Motor neuron (in vitro differentiated cells): ENCODE measurements at places on chromosomes 6 and 20. TPM values are rescaled to one million over a fixed set of nuclear protein-coding genes. Genes with fewer than 3 reads are reported as not detected.

DDO gene
- total RNA-seq: 0.13 TPM in 1 of 2 replicates, not detected in the other

ADGRG6 gene
- 0.26 and 0.46 TPM in 2 replicates for total RNA-seq

CST2 gene
- total RNA-seq: not detected in 2 replicates

CFAP61 gene
- 0.36 TPM in 1 of 2 replicates, not detected in the other for total RNA-seq

ETV7 gene
- 2.4 and 7.8 TPM in 2 replicates for total RNA-seq

CRISP2 gene
- not detected in 2 replicates for total RNA-seq

DNA sequence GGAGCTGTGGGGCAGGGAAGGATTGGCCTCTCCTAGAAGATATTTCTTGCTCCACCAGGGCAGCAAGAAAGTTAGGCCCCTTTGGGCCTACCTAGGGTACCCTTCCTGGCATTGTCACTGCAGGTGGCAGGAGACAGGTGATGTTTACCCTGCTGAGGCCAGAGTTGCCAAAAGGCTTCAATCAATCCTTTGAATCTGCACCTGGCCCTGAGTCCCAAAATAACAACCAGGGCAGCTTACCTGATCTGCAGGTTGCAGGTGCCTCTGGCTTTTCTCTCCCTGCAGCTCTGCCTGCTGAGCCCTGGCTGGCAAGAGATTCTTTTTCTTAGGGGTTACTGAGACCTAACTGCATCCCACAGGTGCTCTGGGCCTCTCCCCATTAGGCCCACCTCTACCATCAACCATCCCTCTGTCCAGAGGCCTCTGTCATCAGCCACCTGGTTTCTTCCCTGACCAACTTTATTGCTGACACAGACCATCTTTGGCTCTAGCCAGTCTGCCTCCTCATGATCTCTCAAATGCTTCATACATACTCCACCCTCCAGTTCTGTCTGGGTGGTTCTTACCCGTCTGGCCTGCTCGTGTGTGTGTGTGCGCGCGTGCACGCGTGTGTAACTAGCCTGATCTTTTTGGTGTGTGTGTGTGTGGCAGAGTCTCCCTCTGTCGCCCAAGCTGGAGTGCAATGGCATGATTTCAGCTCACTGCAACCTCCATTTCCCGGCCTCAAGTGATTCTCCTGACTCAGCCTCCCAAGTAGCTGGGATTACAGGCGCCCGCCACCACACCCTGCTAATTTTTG is 13.7 kb downstream of the BCL2L1 start:
- no peak for ATAC-seq

GRCh38 chr6:75436869-75437268 is 56.7 kb downstream of the FILIP1 start:
- no peak for ATAC-seq

- no peak for ATAC-seq
Observed at GRCh38 chr6:75755704-75756103, 6.7 kb downstream of the MYO6 start.

DNA sequence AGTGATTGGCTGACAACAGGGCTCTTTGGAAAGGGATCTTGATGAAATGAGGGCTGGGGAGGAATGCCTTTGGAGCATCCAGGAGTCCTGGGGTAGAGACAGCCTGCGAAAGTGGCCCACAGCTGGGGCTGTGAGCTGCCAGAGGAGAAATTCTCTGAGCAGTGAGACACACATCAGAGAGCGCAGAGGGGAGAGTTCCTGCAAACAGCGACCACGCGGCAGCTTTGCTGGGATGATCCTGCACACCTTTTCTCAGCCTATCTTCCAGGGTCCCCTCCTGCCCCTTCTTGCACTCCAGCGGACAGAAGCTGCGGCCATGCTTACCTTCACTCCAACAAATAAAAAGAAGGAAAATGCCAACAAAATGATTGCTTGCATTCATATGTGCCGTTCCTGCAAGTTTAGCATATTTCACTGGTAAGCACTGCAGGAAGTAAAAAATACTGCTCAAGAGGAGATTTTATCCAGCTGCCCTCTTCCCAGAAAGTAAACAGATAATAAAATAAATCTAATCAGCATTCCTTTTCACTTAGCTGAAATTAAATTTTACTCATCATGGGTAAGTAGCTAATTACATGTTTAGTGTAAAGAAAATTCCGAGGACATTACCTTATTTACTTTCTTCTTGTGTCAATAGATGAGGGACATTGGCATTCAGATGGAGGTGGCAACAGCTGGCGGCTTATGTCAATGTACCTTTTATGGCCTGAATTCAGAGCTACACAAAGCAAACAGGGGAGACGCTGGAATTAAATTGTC is 339.9 kb upstream of the ARID1B start:
- ATAC-seq: no peak

GRCh38 chr20:62571669-62572344 is 70.5 kb upstream of the SLCO4A1 start:
- peak; percentile 68 for ATAC-seq
